Activated CD8-positive, alpha-beta T cell treated with anti-CD3 and anti-CD28 coated beads for 36 hours (primary cell): ENCODE measurements at places on chromosomes 3 and 15. TPM values are rescaled to one million over a fixed set of nuclear protein-coding genes. Genes with fewer than 3 reads are reported as not detected.

MAGEL2 gene
- not detected for total RNA-seq

PATL2 gene
- total RNA-seq: 16.1 TPM

PARP9 gene
- total RNA-seq: 18.5 TPM

PPP2R3A gene
- 0.16 TPM for total RNA-seq

UCN2 gene
- not detected for total RNA-seq

KLHL25 gene
- 3.3 TPM for total RNA-seq

ARL13B gene
- total RNA-seq: 8.0 TPM

TRPM1 gene
- total RNA-seq: not detected

PRTG gene
- not detected for total RNA-seq

- DNase-seq: no peak
Measured at GRCh38 chr15:25670621-25671020, 192.5 kb downstream of the ATP10A start.

DNA sequence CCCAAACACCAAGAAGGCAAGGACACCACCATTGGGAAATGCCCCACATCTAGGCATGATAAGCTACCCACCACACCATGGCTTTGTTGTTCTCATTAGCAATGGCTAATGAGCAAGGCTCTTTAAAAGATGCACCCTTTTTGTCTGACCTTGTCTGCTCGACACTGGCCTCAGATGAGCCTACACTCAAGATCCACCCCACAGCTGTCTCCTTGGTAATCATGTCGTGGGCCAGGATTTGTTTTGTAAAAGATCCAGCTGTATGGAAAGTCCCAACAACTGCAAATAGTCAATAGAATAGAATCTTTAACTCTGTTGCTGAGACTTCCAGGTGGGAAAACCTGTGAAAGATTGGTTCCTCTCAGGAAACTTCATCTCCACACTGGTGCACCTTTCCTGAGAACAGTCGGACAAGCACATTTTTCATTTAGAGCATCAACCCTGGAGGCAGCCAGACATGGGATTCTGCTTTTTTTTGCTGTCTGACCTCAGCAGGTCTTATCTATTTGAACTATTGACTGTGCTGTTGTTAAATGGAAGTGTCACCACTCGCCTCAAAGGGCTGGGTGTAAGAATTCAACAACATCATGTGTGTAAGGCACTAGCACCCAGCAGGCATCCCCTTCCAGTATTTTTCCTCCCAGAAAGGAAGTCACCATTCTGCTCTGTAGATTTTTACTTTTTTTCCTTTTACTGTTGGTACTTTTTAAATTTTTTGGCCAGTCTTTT lies 35.5 kb downstream of the DUT start:
- no peak for DNase-seq

DNA sequence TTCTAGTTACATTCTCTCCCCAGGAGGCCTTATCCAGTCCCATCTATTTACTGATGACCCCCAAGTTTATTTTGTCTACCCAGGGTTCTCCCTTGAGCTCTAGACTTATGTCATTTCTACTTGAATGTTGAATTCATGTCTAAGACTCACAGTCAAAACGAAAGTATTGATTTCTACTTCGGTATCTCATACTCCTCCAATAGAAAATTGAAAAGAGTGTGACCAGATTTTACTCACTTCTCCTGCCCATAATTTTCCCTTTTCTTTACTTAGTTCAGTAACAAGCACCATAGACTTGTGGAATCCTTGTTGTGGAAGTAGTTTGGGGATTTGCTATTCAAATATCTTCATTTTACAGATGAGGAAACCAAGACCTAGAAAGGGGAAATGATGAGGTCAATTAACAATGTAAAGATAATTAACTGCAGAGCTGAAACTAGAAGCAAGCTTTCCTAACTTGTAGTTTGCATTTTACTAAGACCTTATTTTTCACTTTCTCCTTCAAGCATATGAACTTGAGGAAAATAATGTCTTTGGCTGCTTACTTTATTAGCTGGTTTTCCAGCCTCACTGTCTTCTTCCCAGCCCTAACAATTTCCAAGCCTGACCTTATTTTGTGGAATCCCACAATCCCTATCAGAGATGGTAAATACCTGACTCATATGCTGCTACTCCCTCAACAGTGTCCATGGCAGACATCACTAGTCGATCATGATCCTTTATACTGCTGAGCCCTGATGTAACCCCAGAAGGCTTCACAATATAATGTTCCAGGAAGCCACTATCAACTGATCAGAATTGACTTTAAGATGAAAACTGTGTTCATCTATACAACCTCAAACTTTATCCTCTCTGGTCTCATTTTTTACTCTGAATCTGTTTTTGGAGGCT lies 123.9 kb upstream of the AGBL1 start:
- no peak for DNase-seq

- no peak for DNase-seq
Measured at GRCh38 chr3:187210091-187210490, 12.8 kb downstream of the RTP1 start.

GRCh38 chr3:12178091-12178820 lies 19.5 kb upstream of the TIMP4 start:
- no peak for DNase-seq

DNA sequence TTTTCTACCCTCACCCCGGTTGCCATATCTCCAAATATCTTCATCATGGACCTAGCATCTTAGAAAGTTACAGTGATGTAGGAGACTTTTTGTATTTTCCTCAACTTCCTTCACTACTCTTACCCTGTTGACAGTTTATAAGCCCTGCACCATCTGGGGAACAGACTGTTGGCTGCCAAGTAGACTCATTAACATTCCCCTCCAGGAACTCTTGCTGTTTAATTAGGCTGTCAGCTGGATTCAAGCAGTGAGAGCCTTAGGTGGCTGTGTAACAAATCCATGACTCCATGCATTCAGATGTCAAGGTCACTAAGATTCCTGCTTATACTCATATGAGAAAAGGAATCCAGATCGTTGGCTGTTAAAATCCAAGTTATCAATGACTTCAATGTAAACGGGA lies 198.3 kb downstream of the NAALADL2 start:
- DNase-seq: no peak

DNA sequence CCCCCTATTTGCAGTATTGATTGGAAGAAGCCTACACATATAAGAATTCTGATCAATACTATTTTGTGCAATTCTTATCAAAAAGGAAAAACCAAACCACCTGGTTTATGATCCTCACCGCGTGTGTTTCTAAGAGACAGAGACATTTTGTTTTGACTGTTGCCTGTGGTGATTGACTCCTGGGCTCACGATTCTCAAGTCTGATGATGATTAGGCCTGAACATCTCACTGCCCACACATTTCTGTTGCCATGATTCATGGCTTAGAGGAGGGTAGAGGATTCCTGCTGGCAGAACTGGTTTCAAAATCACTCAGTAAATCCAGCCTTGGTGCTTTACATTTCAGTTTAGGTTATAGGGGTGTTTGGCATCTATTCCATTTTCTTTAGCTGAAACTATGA lies 88.3 kb upstream of the UBE3A start:
- no peak for DNase-seq

DNA sequence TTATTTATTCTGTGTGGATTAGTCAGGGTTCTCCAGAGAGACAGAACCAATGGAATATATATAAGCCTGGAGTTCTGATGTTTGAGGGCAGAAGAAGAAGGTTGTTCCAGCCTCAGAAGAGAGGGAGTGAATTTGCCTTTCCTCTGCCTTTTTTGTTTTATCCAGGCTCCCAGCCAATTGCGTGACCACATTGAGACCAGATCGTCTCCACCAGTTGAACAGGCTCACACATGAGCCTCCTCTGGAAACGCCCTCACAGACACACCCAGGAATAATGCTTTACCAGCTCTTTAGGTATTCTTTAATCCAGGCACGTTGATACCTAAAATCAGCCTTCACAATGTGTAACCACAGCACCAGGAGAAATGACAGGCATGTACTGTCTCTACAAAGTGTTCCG lies 923.1 kb downstream of the TBL1XR1 start:
- no peak for DNase-seq

DNA sequence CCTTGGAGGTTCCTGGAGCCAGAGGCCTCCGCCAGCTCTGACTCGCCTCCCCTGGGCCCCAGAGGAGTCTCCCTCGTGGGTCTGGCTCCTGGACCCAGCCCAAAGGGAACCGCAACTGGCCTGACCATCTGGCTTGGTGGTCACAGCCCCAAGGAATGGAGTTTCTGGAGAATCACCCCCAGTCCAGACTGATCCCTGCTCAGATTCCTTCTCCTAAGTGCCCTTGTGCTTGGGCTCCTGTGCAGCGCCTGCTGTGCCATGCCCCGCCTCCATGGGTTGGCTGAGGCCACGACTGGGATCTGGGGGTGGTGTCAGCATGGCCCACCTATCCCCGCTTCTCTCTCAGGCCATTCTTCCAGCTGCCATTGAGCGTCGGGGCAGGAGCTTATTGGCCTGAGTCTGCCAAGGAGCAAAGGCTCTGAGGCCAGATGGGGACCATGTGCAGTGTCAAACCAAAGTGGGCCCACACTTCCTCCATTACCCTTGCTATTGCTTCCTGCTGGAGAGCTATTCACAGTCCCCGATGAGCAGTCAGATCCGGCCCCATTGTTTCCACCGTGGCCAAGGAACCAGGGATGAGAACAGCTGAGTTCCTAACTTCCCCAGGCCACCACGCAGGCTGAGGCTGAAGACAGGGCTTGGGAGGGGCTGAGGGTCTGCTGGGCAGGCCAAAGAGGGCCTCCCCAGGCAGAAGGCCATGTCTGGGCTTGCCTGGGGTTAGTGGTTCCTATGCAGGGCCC lies 19.0 kb downstream of the CSPG4 start:
- no peak for DNase-seq

GRCh38 chr15:93973287-93973686 lies 258.1 kb upstream of the MCTP2 start:
- no peak for DNase-seq

DNA sequence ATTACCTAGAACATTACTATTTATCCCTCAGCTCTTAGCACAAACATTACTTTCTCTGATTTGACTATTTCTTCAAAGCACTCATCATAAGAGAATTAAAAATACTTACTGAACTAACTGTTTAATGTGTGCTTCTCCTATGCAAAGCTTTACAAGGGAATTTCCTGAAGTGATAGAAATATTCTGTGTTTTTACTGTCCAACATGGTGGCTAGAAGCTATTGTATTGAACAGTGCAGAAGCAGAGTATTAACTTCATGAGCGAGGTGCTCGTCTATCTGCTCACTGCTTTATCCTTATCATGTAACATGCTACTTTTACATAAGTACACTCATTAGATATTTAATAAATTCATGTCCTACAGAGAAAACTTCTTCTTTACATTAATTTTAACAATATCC lies 239.1 kb downstream of the ISL2 start:
- DNase-seq: no peak

DNA sequence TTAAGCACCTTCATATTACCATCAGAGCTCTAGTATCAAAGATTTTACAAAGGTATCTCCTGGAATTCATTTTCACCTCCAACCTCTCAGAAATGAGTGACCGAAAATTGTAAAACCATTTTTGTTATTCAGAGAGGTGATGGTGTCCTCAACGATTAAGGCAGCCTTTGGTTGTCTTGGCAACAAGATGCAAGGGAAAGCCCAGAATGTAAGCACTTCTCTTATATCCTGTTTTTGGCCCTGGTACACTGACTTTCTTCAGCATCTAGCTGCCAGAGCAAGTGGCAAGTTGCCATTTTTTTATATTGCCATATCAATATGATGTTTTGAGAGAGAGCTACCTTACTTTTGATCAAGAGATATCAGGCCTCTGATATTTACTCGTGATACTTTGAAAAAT lies 384.9 kb upstream of the NECTIN3 start:
- DNase-seq: no peak
